Cerebellum (tissue), 4 donors: ENCODE measurements at places on chromosomes 2 and 18. TPM values are rescaled to one million over a fixed set of nuclear protein-coding genes. Genes with fewer than 3 reads are reported as not detected.

Gene ZSCAN30
- total RNA-seq, result 27.8 TPM

Gene IAH1
- total RNA-seq, result 38.7 TPM

Gene PTPN2
- 30.7 TPM for total RNA-seq

Gene MYOM1
- 3.7 TPM for total RNA-seq

Gene DYSF
- 1.4 TPM for total RNA-seq
